ENCODE measurements at places on chromosomes 12 and 14.

DNA sequence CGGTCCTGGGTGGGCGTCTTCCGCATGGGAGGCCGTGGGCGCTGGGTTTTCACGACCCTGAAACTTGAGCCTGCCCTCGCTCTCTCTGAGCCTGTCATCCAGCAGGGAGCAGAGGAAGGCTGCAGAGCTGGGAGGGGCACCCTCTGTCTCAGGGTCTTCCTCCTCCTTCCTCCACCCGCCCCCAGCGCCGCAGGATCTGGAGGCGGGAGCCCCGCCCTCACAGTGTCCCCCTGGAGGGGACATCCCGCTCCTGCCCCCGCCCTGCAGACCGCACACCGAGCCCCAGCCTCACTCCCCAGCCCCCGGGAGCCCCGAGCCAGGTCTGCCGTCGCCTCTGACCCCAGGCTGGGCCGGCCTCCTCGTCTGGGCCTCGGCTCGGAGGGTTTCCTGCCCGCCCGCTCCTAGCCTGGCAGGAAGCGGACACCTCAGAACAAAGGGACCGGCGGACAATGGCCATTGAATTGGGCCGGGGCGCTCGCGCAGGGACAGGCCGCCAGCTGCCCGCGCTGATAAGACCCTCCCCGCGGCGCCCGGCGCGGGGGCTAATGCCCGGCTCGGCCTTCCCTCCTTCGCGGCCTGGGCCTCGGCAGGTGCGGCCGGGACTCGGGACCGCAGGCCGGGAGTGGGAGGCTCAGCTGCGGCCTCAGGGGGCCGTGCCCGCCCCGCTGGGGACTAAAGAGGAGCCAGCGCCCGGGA, 15.3 kb upstream of the NUDT14 start:
- no peak for DNase-seq

- DNase-seq = no peak
Observed at GRCh38 chr12:91617818-91618217, 435.2 kb upstream of the DCN start.

DNA sequence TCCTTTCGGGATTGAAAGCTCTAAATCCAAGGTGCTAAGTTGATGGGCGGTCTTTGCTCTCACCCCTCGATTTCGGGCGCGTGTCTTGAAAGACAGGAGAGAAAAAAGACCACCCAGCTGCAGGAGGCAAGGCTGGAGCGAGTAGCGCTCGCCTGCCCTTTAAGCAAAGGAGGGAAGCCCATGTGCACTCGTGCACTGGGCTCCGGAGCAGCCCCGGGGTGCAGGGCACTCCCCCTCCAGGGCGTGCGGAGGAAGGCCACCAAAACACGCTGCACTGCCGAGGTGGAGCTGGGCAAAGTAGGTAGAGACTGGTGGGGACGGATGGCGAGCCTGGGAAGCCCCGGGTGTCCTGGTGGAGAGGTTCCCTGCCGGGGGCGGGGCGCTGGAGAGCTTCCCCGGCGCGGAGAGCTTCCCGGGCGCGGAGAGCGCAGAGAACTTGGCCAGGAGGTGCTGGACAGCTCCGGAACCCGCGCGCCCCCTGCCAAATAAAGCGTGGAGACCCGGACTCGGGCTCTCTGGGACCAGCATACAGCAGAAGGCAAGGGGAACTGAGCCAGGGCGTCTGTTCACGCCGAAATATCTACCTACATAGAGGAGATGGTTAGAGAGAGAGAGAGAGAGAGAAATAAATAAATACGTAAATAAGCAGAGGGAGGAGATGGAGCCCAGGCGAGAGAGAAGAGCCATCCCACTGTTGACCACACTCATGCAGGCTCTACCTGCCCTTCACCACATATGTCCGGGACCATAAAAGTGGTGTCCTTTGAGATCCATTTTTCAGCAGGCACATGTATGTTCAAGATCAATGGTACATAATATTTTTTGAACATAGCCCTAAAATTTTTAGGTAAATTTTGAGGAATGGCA, 662 bp upstream of the NELL2 start:
- no peak for DNase-seq

- no peak for DNase-seq
Observed at GRCh38 chr12:99960311-99960710, 24.4 kb downstream of the ANKS1B start.

GRCh38 chr14:55336691-55337090, 65.5 kb downstream of the FBXO34 start:
- no peak for DNase-seq

Data from GM19239 (cell line).